ENCODE measurements at places on chromosomes 3 and 15. TPM values are rescaled to one million over a fixed set of nuclear protein-coding genes. Genes with fewer than 3 reads are reported as not detected.
A peak's percentile ranks its signal among the peaks of the same experiment; 100 is the strongest.

Gene RASGRP1
- 7.3 TPM for total RNA-seq

Gene SCAP
- 104 TPM for total RNA-seq

Gene GOLGA8B
- 68.2 TPM for total RNA-seq

Gene BRPF1
- total RNA-seq: 24.7 TPM

Gene SERPINI1
- total RNA-seq: 4.4 TPM

Gene FOXL2
- 1.8 TPM for total RNA-seq

Gene MEGF11
- total RNA-seq: 0.66 TPM

Gene TTC23
- total RNA-seq: 8.5 TPM

Gene KNG1
- 6.7 TPM for total RNA-seq

Gene MESP1
- total RNA-seq: 1.00 TPM

Gene TUBGCP5
- 53.1 TPM for total RNA-seq

DNA sequence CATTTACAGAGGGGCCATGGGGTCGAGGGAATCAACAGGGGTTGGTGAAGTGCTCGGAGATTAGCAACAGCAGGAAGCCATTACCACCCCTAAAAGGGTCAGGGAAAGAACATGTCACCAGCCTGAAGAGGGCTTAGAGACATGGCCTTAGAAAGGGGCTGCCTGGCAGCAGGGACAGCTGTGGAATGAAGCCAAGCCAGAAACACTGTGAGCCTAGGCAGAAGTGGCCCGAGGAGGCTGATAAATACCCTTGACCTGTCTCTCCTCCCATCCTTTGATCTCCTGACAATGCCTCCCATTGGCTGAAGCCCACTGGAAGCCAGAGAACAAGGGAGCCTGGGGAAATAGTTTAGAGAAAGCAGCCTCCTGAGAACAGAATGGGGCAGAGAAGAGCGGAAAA is 31.4 kb downstream of the GPD1L start:
- DNase-seq: peak; percentile 43

GRCh38 chr3:4846543-4846942 is 132.7 kb upstream of the BHLHE40 start:
- DNase-seq: no peak

DNA sequence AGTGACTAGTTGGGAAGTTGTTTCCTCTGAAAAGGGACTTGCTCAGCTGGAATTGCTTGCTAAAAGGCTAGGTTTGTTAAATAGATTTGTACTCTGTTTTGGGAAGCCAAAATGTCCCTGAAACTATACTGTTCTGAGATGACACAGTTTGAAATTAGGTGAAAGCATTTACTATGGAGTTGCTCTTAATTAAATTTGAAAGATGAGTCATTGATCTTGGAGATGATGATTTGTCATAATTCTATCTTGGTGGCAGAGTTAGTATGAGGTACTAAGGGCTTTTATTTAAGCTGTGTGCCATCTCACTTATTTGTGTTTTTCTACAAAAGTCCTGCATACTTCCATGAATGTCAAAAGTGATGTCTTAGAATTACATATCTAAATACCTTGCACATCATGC is 320.9 kb downstream of the PTPRG start:
- DNase-seq: no peak

- no peak for DNase-seq
These were observed 43.2 kb downstream of the MYLK start for GRCh38 chr3:123840961-123841360.

DNA sequence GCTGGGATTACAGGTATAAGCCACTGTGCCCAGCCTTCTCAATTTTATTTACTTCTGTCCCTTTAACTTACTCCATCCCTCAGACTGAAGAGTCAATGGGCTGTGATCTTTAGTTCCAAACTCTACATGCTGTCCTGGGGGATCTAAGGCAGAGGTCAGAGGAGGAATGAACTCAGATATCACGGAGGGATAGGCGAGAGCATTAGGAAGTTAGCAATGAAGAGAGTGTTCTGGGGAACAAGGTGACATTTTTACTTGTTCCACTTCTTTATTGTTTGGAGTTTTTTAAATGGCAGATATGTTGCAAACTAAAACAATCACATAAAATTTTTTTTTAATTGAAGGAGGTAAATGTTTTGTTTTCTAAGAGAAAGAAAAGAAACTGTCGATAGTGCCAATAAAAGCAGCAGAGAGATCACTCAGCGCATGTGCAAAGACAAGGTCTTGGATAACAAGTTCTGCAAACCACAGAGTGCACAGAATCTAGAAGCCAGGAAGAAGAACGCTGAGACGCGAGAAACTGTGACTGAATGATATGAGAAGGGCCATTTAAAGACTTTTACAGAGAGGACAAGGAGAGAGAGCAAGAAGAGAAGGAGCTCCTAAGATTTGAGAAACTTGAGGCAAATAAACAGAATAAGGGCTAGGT is 10.8 kb upstream of the CA12 start:
- DNase-seq: no peak

GRCh38 chr3:116405231-116405630 is 40.1 kb downstream of the LSAMP start:
- no peak for DNase-seq

DNA sequence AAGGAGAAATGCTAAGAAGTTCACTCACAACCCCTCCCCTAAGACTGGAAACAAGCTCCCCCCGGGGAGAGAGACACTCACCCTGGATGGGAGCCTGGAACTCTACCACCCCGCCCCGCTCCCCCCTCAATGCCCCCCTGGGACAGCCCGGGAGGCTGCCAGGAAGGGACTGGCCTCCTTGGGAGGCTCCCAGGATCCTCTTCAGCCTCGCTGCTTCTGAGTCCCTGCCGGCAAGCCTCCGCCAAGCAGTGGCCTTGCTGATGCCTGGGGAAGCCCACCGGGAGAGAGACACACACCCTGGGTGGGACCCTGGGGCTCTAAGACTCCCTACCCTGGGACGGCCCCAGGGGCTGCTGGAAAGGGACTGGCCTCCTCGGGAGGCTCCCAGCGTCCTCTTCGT is 33.4 kb downstream of the CPEB1 start:
- no peak for DNase-seq

DNA sequence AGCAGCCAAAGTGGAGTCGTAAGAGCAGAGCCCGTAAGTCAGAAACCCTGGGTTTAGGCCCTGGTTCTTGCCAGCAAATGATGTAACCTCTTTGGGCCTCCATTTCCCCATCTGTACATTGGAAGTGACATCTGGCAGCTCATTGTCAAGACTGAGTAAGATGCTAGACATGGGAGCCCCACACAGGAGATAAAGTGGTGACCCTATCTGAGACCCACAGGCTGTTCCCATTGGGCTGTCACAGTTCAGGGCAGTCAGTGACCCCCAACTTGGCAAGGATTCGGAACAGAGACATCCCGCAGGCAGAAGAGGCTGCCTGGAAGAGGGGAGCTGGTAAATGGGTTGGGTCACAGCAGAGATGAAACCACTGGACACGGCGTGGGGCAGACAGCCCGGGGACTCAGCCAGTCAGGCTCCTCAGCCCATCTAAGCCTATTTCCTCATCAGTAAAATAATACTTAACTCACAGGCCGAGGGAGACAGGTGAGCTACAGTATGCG is 1.8 kb downstream of the CLN6 start:
- DNase-seq: no peak

- no peak for DNase-seq
These were observed 48.8 kb downstream of the ADAMTS9 start for GRCh38 chr3:64638981-64639481.

DNA sequence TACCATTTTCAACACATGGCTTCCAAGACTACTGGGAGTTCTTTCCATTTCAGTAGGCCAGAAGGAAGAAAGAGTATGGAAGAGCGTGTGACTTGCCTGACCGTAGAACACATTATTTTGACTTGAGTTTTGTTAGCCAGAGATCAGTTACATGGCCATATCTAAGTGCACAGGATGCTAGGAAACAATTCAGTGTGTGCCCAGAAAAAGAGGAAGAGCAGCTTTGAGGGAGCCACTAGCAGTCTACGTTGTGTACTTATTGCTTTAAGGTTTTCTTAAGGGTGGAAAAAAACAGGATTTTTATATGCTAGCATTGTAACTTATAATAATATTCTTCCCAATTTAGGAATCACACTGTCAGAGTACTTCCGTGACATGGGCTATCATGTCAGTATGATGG is 44.1 kb upstream of the GRAMD1C start:
- no peak for DNase-seq

DNA sequence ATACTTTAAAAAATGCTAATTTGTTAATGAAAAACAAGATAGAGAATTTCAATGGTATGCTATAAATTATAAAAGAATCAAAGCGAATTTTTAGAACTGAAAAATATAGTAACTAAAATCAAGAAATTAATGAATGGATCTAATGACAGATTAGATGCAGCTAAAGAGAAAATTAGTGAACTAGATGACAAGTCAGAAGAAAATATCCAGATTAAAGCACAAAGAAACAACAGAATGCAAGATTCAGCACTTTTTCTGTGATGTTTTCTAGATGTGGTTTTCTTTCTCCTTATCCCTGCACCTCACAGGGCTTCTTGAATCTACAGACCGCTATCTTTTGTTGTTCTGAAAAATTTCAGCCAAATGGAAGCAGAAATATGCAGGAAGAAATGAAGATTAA is 54.4 kb downstream of the INO80 start:
- DNase-seq: no peak

DNA sequence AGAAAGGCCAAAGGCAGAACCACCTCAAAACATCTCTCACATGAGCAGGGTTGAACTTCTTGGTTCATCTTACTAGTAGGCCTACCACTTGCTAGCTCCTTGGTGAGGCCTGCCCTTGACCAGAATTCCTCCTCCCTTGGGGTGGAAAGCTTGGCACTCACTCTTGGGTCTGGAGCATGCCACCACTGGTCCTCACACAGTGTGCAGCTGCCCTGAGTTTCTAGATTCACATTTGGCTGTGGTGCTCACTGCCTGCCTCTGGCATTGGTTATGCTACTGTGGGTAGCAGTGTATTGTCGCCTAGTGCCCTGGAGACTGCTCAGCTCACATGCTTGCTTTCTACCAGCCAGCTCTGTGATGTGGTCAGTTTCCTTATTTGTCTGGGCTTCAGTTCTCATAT is 23.7 kb downstream of the OXNAD1 start:
- DNase-seq: no peak

DNA sequence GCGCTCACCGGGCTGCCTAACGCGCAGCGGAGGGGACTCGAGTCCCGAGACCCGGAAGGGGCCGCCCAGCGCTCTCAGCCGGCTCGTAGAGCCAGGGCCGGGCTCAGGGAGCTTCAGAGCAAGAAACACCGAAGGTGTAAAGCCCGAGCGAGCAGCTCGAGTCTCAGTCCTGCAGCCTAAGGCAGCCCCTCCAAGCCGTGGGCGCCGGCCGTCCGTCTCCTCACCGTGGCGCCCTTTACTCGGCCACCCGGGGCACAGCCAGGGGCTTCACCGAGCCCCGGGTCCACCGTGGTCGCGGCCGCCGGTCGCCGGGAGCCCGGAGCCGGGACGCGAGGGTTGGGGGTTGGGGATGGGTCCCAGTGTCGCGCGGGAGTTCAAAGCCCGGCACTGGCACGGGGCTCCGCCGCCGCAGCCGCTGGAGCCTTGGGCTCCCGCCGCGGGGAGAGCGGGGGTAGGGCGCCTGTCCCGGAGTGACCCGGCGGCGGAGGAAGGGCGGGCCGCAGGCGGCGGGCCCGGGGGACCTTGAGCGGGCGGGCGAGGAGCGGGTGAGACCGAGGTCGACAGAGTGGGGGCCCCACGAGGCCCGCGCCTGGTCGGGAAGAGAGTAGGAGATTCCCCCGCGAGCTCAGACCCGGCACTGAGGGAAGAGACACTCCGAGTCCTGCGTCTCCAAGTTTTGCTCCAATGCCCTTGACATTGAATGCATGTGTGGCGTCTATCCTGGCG is 26.9 kb upstream of the THRB start:
- peak; percentile 63 for DNase-seq

DNA sequence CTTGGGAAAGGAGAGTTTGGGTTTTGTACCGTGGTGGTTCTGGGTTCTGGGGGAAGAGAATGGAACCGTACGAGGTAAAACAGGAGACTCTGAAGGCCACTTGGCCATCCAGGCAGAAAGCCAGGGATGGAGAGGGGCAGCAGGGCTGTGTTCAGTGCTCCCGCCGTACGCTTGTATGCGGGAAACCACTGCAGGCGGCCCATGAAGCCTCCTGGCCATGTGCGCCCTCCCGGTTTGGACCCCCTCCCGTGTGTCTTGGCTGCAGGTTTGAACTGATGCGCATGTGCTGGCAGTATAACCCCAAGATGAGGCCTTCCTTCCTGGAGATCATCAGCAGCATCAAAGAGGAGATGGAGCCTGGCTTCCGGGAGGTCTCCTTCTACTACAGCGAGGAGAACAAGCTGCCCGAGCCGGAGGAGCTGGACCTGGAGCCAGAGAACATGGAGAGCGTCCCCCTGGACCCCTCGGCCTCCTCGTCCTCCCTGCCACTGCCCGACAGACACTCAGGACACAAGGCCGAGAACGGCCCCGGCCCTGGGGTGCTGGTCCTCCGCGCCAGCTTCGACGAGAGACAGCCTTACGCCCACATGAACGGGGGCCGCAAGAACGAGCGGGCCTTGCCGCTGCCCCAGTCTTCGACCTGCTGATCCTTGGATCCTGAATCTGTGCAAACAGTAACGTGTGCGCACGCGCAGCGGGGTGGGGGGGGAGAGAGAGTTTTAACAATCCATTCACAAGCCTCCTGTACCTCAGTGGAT is 50.6 kb downstream of the PGPEP1L start:
- DNase-seq: no peak

DNA sequence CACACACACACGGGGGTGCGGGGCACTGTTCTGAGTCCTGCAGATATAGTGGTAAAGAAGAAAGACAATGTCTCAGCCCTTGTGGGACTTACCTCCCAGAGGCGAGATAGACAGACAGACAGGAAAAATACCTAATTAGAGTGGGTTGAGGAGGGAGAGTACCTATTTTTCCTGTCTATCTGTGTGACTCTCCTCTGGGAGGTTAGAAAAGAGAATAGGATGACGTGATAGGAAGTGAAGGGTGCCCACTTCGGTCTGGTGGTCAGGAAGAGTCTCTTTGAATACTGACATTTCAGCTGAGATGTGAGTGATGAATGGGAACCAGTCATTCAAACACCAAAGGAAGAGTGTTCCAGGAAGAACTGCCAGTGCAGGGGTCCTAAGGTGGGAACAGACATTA is 4.1 kb upstream of the APOD start:
- no peak for DNase-seq

- no peak for DNase-seq
These were observed 40.6 kb downstream of the ITPR1 start for GRCh38 chr3:4533489-4534443.

DNA sequence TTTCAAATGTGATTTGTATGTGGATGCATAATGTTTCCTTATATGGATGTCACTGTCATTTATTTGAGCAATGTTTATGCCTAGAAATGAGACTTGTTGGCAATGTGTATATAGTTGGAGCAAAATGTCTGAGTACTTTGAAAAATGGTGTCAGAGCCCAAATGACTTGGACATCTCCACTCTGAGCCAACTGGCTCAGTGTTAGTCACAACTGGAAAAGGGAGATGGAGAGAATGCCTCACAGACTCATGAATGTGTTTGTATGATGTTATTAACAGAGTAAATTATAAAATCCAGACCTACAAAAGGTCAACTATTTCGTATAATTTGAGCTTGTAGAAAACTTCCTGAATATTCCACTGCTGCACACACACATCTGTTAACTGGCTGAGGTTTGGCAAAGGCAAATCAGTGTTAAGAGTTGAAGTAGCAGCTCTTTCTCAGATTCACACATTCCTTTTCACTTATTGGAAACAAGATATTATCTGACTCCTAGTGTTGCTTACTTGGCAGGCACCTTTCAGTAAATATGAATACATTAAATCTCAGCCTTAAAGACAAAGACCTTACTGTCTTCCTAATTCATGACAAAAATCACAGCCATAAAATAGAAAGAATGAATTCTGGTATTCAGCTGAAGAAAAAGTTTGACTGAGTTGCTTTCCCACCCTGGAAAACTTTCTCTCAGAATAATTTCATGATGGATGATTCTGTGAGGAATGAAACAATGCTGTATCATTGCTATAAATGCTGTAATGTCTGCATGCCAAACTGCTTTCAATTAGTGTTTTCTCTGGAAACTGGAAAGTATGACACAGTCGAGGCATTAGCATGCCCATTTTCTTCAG is 27.0 kb downstream of the ADIPOQ start:
- DNase-seq: no peak
